Stimulated activated CD4-positive, alpha-beta T cell treated with anti-CD3 and anti-CD28 coated beads, Interleukin-2, amount 100 ng/mL, for 4 hours (primary cell): ENCODE measurements at places on chromosomes 12 and 14.

- no peak for DNase-seq
Measured at GRCh38 chr14:78403278-78403815, 233.2 kb downstream of the NRXN3 start.

DNA sequence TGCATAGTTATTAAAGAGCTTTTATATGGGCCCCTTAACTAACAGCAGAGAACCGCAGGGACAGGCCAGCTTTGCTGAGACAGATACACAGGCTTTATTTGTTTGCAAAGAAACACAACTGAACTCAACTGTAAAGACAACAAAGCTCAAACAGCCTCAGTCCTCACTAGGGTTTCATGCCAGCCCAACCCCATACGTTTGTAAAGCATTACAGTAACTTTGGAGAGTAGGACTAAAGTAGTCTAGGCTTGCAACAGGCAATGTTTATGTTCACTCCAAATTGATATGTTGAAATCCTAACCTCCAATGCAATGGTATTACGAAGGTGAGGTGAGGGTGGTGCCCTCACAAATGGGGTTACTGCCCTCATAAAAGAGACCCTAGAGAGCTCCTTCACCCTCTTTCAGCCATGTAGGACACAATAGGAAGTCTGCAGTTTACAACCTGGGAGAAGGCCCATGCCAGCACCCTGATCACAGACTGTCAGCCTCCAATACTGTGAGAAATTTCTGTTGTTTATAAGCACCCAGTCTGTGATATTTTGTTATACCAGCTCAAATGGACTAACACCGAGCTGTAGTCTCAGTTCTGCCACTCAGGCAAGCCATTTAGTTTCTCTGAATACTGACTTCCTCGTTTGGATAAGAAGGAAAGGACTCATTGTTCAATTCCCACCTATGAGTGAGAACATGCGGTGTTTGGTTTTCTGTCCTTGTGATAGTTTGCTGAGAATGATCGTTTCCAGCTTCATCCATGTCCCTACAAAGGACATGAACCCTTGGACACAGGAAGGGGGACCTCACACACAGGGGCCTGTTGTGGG lies 35.2 kb downstream of the PPM1H start:
- no peak for DNase-seq

DNA sequence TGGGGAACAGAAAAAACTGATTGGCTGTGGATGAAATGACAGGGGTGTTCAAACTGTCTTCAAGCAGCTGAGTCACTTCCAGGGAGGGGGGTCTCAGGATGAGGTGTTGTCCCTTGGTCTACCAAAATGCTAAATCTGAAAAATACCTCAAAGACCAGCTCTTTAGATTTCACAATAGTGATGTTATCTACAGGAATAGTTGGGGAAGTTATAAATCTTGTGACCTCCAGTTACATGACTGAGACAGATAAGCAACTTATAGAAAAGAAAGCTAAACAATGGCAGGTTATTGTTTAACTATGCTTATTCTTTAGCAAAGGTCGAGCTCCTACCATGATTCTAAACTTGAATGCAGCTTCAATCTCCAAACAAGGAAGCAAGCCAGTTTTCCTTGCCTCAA lies 125.4 kb downstream of the SYT10 start:
- no peak for DNase-seq

GRCh38 chr14:105605464-105606304 lies 79.3 kb downstream of the TMEM121 start:
- no peak for DNase-seq

DNA sequence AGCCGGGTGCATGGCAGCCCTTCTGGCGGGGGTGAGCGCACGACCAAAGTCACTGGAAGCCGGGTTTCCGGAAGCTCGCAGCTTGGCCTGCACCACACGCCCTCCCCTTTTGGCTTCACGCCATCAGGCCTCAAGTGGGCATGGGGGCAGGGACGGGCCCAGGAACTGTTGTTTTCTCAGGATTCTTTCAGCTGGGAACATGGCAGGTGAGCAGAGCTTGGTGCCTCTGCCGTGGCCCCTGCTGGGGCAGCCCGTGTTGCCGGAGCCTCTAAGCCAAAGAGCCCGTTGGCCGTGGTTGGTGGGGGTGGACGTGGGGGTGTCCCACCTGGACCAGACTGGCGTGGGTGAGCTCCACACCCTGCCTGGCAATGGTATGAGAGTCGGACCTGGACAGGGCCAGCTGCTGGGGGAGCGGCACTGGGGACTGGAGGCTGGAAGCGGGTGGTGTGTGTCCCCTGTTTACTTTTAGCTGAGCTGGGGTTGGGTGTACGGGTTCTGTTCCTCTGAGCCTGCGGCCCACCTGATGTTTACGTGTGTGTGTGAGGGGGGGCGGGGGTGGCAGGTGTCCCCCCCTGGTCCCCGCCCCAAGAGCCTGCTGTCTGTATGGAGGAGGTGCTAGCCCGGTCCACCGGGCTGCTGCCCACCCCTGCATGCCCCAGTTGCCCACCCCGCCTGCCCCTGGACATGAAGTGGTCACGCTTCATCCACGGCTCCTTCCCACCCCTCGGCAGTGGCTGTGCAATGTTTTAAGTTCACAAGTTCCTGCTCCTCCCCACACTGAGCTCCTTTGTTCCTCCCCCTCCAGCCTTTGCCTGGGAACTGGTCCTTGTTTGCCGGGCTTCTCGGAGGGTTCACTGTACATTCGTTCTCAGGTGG lies 28.7 kb upstream of the PLD4 start:
- DNase-seq = no peak

DNA sequence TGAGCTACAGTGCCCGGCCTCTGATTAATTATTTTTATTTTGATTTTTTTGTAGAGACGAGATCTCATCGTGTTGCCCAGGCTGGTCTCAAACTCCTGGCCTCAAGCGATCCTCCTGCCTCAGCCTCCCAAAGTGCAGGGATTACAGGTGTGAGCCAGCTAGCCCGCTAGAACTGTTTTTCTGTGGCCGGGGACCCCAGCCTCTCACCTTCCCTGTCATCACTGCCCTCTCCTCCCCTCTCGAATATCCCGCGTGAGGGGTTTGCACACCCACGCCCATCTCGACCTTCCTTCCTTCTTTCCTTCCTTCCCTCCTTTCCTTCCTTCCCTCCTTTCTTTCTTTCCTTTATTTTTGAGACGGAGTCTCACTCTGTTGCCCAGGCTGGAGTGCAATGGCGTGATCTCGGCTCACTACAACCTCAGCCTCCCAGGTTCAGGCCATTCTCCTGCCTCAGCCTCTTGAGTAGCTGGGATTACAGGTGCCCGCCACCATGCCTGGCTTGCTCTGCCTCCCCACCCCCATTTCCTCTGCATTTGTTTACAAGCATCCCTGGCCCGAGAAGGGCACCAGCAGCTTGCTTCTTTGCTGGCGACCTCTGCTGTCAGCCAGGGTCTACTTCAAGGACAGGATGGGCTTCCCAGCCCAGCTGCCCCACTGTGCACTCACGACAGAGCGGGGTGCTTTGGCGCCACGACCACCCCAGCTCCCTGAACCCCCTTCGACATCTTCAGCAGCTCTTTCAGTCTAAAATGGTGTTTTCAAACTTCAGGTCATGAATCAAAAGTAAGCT lies 4.3 kb upstream of the TRAF3 start:
- no peak for DNase-seq

- no peak for DNase-seq
Measured at GRCh38 chr14:67577181-67577808, 22.8 kb downstream of the PIGH start.
